ENCODE measurements at places on chromosomes 11 and 22. TPM values are rescaled to one million over a fixed set of nuclear protein-coding genes. Genes with fewer than 3 reads are reported as not detected.

DNA sequence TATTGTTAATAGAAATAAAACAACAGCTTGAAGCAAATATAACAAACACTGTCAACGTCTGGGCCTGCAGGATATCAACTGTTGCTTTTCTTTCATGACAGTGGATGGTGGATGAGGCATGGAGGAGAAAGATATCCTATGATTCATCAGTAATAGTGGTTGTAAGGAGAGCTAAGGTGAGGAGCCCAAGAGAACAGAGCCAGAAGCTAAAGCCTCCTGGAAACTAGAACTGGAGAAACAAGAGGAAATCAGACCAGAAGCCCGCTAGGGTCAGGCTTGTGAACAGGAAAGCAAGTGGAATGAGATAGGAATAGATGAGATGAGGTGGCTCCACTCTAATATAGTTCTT lies 37.7 kb upstream of the MMP12 start:
- H3K36me3 ChIP-seq, result no peaks in the 10 kb centered on the region
- no peak overlapping the region for H3K4me3 ChIP-seq
- H3K27ac ChIP-seq, result no peak overlapping the region
- no peaks in the 10 kb centered on the region for H3K27me3 ChIP-seq
- peaks cover 5% of the 10 kb centered on the region for H3K4me1 ChIP-seq
- no peak for DNase-seq

GRCh38 chr11:64251016-64251752 lies at the start of gene PLCB3:
Gene PLCB3, plus strand, starts transcription at chr11:64251530. Its CDS starts 120 bp downstream, at chr11:64251650.
- H3K36me3 ChIP-seq, result no peaks in the 10 kb centered on the region
- peaks cover 11% of the 10 kb centered on the region for H3K4me1 ChIP-seq
- peaks cover 3% of the 10 kb centered on the region for H3K27me3 ChIP-seq
- H3K27ac ChIP-seq, result no peak within 1 kb of the TSS

GSTT2B gene
- 4.8 TPM for total RNA-seq

SAA4 gene
- not detected for total RNA-seq

DNA sequence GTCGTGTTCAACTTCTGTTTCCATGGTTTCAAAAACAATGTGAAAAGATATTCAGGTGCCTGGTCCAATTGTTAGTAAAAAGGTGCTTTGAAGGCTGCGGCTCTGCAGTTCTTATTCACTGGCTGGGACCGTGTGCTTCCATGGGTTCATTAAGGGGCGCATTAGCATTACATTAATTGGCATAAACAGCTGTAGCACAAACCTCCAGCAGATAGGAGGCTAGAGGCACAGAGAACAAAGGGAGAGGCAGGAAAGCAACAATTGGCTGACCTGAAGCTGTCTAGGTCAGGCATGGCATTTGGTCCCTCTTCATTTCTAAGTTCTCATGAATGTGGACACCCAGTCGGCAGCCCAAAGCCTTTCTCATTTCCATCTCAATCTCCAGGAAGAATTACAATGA lies 16.6 kb downstream of the PAK1 start:
- DNase-seq, result no peak
- no peak overlapping the region for H3K4me3 ChIP-seq
- peaks cover 36% of the 10 kb centered on the region for H3K4me1 ChIP-seq
- H3K27ac ChIP-seq, result no peak overlapping the region
- H3K36me3 ChIP-seq, result peaks cover 4% of the 10 kb centered on the region

LGR4 gene
- total RNA-seq, result 138 TPM

DNA sequence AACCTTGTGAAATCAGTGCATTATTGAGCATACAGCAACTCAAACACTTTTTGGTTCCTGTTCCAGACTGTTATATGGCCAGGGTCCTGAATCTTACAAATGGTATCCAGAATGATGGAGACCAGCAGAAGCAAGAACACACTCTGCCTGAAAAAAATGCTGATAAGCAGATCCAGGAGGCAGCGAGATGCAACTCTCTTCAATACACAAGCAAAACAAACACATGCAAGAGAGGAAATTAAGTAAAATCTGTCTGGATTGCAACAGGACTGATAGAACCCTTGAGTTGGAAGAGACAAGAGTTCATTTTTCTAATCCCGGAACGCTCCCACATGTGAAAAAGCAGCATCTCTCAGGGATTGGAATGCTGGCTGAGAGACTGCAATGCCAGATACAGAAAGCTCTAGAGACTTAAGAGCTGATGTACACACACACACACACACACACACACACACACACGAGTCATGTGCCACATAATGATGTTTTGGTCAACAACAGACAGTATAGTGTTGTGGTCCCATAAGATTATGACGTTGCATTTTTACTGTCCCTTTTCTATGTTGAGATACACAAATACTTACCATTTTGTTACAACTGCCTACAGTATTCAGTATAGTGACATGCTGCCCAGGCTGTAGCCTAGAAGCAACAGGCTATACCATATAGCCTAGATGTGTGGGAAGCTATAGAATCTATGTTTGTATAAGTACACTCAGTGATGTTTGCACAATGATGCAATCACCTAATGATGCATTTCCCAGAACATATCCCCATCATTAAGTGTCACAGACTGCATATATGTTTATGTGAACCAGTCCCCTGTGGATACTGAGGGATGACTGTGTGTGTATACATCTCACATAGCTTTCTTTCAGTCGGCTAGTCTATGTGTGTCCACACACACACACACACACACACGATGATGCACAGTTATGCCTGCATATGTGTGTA lies 406.6 kb downstream of the LARGE1 start:
- no peaks in the 10 kb centered on the region for H3K36me3 ChIP-seq
- DNase-seq, result no peak
- no peak overlapping the region for H3K4me3 ChIP-seq
- peaks cover 26% of the 10 kb centered on the region for H3K4me1 ChIP-seq

DNA sequence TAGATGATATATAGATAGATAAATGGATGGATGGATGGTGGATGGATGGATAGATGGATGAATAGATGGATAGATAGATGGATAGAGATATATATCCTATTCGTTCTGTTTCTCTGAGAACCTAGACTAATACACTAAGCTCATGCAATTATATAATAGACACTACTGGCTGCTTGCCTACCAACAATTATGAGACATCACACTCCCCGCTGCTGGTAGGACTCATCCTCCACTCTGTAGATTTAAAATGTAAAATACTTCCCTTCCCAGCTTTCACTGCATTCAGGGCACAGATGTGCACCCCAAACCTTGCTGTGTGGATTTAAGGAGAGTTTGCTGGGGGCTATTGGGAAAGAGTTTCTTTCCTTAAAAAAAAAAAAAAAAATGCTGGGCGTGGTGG lies 28.3 kb upstream of the RCN1 start:
- no peak overlapping the region for H3K4me3 ChIP-seq
- no peaks in the 10 kb centered on the region for H3K4me1 ChIP-seq
- H3K27me3 ChIP-seq, result peaks cover 29% of the 10 kb centered on the region
- H3K27ac ChIP-seq, result no peak overlapping the region

Measured in progenitor cell of endocrine pancreas (in vitro differentiated cells).